ENCODE measurements at places on chromosomes 4 and X. TPM values are rescaled to one million over a fixed set of nuclear protein-coding genes. Genes with fewer than 3 reads are reported as not detected.
A peak's percentile ranks its signal among the peaks of the same experiment; 100 is the strongest.

Gene RWDD4
- 23.0 TPM for total RNA-seq

Gene OTUD4
- 93.9 TPM for total RNA-seq

Gene UTP14A
- total RNA-seq = 4.8 TPM

Gene MAD2L1
- total RNA-seq = 11.1 TPM

Gene DCAF8L2
- 175 TPM for total RNA-seq

GRCh38 chr4:152564336-152564735 lies 28.4 kb upstream of the FBXW7 start:
- no peak for DNase-seq

DNA sequence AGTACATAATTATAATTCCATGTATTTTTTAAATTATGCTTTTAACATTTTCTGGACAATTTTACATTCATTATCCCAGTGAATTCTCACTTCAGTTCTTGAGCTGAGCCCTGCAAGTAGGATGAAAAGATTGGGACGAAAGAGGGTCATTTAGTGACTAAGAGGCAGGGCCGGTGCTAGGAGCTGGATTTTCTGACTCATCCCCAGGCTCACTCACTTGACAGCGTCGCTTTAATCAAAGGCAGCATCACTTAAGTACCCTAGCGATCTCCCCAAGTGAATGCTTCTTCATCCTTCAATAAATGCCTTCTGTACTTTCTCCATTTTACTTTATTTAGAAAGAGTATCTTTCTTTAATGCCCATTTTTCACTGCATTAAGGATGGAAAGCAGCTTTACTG lies 263.6 kb downstream of the HS3ST1 start:
- DNase-seq = no peak

- peak; percentile 9 for DNase-seq
These were observed 10.3 kb upstream of the PLCXD1 start for GRCh38 chrX:270848-271367.

DNA sequence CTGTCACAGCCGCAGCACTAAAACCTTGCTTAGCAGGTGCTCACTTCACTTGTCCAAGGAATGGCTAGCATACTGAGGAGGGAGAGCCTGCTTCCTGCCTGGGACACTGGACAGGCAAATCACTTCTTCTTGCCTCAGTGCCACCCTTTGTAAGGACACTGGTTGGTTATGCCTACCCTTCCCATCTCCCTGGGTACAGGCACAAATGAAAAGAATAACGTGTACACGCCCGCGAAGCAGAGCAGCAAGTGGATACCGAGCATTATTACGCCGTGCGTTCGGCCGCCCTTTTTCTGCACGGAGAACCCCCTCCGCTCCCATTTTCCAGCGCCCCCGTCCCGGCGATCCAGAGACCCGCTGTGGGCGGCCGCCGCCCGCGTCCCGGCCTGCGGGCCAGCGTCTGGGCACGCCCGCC lies 338 bp upstream of the KLHL2 start:
- DNase-seq = peak; percentile 39

- no peak for DNase-seq
These were observed 315.6 kb upstream of the SMIM31 start for GRCh38 chr4:164438321-164438720.

DNA sequence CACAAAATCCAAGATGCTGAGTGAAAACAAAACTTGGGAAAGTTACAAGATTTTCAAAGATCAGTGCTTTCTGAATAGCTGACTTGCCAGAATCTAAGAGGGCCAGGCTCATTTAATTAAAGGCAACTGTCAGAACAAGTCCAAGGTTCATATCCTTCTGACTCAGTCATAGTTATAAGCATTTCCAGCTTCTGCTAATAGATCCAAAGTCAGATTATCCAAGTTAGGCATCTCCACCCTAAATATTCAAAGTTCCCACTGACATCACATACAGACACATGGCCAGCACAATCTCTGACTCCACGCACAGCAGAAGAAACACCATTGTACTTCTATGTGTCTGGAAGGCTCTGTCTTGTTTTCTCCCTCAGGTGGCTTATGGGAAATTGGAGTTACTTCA lies 41.8 kb downstream of the GASK1B start:
- DNase-seq = no peak

DNA sequence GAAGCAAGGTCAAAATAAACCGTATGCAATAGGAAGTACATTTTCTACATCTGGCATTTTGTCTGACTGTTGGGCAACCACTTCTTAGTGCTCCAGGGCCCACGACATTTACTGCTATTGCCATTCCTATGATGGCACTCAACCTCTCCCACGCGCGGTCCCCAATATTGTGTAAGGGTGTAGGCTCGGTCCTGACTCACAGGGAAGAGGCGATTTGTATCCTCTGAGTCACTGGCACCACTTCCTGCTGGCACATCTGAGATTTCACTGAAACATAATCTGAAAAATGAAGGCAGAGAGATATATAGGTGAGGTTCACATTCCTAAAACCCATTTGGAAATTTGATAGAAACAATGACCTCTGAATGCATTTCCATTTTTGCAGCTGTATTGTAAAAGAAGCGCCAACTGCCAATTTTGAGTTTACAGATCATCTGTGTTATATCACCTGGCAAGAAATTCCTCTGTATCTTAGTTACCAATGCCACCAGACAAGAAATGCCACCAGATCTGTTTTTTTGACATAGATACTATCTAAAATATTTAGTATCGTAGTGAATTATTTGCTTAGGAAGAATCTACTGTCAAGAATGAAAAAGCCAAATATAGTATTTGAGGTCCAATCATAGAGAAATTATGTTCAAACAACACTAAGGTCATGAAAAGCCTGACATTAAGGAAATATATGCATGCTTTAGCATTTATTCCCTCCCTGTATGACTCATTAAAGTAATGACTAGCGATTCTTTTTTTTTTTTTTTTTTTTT lies 9.8 kb downstream of the EREG start:
- DNase-seq = no peak

- DNase-seq = no peak
These were observed 13.6 kb upstream of the MAGED4B start for GRCh38 chrX:52082578-52082977.

DNA sequence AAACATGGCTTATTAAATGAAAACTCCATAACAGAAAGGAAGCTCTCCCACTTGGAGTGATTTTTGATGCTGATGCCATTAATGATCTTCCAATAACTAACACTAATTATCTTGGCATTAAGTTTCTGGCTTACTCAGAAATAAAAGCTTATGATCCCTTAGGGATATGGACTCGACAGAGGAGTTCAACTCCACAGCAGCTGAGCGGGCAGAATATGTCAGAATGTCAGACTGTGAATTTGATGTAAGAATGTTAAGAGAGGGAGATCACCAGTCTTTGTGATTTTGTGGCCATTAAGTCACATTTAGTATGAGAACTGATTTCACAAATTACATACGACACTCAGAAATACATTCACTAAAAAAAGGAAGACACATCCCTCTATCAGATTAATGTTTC lies 2244.0 kb downstream of the ARAP2 start:
- no peak for DNase-seq

DNA sequence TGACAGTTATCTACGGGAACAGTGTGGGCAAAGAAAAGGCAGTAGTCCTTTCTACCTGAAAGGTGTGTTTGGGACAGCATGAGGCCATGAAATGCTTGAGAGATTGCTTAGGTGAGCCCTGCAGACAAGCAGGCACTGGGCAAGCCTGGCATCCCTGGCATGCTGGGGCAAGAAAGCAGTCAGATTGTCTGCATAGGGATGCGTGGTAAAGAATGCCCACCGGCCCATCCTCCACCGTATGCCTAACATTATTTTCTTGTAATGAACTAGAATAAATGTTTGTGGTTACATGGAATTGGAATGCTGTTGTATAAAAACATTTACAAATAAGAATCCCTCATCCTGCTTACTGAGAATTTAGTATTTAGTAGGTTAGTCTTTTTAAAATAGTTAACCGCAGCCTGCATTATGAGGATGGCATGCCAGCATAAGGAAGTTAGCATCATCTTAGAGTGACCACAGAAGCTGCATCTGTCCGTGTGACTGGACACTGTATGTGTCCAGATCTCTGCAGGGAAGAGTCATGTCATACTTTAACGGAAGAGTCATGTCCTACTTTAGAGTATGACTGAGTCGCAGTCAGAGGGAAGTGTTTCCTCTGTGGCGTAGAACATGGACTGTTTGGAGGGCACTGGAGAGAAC lies 18.9 kb downstream of the ZBTB49 start:
- DNase-seq = no peak

DNA sequence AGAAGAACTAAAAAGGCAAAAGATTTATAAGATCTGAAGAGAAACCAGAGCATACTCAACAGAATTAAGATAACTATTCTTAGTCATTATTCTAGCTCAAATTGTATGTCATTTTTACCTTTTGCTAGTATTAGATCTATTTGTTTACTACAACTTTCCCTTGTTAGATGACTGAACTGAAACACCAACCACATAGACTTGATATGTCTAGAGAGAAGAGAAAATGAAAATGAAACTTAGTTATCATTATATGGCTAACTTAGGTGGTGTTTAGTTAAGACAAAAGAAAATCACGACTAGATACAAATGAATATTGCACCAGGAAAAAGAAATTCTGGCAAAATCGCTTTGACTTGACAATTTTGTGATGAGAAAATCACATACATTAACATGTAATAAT lies 690.8 kb downstream of the PCDH18 start:
- no peak for DNase-seq
